CD4-positive, alpha-beta memory T cell (primary cell): ENCODE measurements at places on chromosomes 16 and 17. TPM values are rescaled to one million over a fixed set of nuclear protein-coding genes. Genes with fewer than 3 reads are reported as not detected.
A peak's percentile ranks its signal among the peaks of the same experiment; 100 is the strongest.

- no peaks in the 10 kb centered on the region for H3K27me3 ChIP-seq
- no peak overlapping the region for H3K4me3 ChIP-seq
- peaks cover 55% of the 10 kb centered on the region for H3K4me1 ChIP-seq
- H3K27ac ChIP-seq, result no peak overlapping the region
These were observed 6.0 kb downstream of the ZNF688 start for GRCh38 chr16:30565526-30565925.

- H3K27ac ChIP-seq, result no peak overlapping the region
- peaks cover 21% of the 10 kb centered on the region for H3K4me1 ChIP-seq
These were observed 11.2 kb downstream of the PPY start for GRCh38 chr17:43931062-43931571.

GRCh38 chr16:47949714-47950113 is 206.1 kb downstream of the ABCC12 start:
- no peaks in the 10 kb centered on the region for H3K4me1 ChIP-seq
- no peak overlapping the region for H3K27ac ChIP-seq
- no peak overlapping the region for H3K4me3 ChIP-seq
- H3K27me3 ChIP-seq, result no peaks in the 10 kb centered on the region
- DNase-seq, result no peak

The SHCBP1 gene
- total RNA-seq, result 0.36 TPM

The SNAI3 gene
- total RNA-seq, result 14.0 TPM

The PEX12 gene
- 8.2 TPM for total RNA-seq

The AHSP gene
- not detected for total RNA-seq

- no peak for DNase-seq
- no peak overlapping the region for H3K4me3 ChIP-seq
- peaks cover 4% of the 10 kb centered on the region for H3K4me1 ChIP-seq
- no peak overlapping the region for H3K27ac ChIP-seq
- no peaks in the 10 kb centered on the region for H3K27me3 ChIP-seq
These were observed 52.3 kb upstream of the ADCY7 start for GRCh38 chr16:50213939-50214519.

DNA sequence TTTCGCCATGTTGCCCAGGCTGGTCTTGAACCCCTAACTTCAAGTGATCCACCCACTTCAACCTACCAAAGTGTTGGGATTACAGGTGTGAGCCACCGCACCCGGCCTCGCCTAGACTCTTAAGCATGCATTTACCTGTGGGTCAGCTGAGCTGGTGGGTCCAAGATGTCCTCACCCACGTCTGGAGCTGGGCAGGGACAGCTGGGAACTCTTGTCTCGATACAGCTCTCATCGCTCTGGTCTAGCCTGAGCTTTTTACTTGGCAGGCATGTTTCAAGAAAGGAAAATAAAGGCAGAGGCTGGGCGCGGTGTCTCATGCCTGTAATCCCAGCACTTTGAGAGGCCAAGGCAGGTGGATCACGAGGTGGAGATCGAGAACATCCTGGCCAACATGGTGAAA is 56.9 kb upstream of the PHOSPHO1 start:
- no peaks in the 10 kb centered on the region for H3K36me3 ChIP-seq
- no peaks in the 10 kb centered on the region for H3K27me3 ChIP-seq
- H3K4me3 ChIP-seq, result no peak overlapping the region
- no peak for DNase-seq
- no peak overlapping the region for H3K27ac ChIP-seq
- no peaks in the 10 kb centered on the region for H3K4me1 ChIP-seq

GRCh38 chr17:80104956-80105375 is 3.6 kb downstream of the GAA start:
- no peak for DNase-seq
- no peak overlapping the region for H3K27ac ChIP-seq
- H3K27me3 ChIP-seq, result no peaks in the 10 kb centered on the region
- H3K36me3 ChIP-seq, result no peaks in the 10 kb centered on the region
- H3K4me1 ChIP-seq, result peaks cover 17% of the 10 kb centered on the region

DNA sequence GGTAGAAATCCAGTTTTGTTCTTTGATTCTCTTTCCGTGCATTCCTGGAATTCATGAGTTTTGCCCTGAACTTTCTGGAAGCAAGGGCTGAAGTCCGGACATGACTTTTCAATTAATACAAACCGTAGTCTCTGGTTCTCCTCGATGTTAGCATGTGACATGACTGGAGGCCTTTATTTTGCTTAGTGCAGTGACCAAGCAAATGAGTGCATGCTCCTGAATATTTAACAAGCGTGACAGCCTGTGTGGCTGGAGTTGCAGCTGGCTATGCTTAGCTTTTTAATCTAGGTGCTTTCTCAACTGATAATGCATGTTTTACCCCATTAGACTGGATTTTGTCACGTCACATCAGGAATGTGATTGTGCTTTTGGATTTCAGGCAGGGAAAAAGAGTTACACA is 302.1 kb downstream of the MAP2K6 start:
- H3K27me3 ChIP-seq, result no peaks in the 10 kb centered on the region
- DNase-seq, result no peak
- no peak overlapping the region for H3K4me3 ChIP-seq
- H3K27ac ChIP-seq, result no peak overlapping the region

GRCh38 chr17:63842540-63843386 is at the start of gene SMARCD2:
TSS of gene SMARCD2 (minus strand) at chr17:63842685. CDS start at chr17:63842674, 11 bp downstream.
- peak within 1 kb of the TSS; percentile 58 for H3K4me3 ChIP-seq
- no peaks in the 10 kb centered on the region for H3K27me3 ChIP-seq
- peak within 1 kb of the TSS; percentile 84 for H3K27ac ChIP-seq
- H3K36me3 ChIP-seq, result no peaks in the 10 kb centered on the region

DNA sequence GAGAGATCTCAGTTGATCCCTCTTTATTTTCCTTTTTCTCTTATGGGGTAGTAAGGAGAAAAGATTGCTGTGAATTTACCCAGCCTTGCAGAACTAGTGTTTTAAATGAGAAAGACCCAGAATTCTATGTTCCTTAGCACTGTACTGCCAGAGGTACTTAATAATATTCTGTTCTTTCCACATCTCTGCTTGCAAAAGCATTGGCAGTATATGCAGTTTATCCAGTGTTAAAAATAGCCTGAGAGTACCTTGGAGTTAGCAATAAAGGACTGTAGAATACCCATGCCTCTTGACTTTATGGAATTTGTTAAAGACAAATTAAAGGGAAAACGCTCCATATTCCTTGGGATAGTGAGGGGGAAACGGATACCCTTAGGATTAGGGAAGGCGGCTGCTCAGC is 11.9 kb downstream of the SLC7A6 start:
- H3K4me1 ChIP-seq, result peaks cover 81% of the 10 kb centered on the region
- no peak overlapping the region for H3K4me3 ChIP-seq
- peak overlapping the region; percentile 50 for H3K27ac ChIP-seq
- H3K36me3 ChIP-seq, result peaks cover 4% of the 10 kb centered on the region
- H3K27me3 ChIP-seq, result no peaks in the 10 kb centered on the region

- H3K36me3 ChIP-seq, result no peaks in the 10 kb centered on the region
- no peaks in the 10 kb centered on the region for H3K4me1 ChIP-seq
- H3K27me3 ChIP-seq, result no peaks in the 10 kb centered on the region
- no peak for DNase-seq
- no peak overlapping the region for H3K27ac ChIP-seq
These were observed 277.2 kb upstream of the RBFOX1 start for GRCh38 chr16:7055443-7055842.

DNA sequence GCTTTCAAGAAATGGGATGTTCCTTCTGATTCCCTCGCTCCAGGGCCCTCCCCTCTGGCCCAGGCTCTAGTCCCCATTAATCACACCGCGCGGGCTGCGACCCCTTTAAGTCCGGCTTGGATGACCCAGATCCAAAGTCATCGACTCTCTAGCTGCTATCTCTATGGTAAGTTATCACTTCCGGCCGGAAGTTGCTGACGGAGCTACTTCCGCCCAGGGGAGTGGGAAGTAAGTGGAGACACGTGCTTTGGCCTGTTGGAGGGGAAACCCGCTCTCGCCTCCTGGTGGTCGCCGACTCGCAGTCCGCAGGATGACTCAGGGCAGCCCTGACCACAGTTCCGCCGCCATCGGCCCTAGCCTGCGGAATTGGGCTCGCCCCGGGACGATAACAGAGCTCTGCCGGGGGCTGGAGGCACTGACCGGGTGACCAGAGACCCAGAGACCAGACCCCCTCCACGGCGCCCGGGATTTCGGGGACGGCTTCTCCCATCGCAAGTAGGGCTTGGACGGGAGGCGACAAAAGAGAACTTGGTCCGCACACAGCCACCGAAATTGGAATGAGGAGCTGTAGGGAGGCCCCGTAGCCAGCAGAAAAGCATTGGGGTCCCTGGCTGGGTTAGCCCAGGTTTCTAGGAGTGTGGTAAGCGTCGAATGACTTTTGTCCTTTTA is 52.2 kb upstream of the SEC14L1 start:
- H3K36me3 ChIP-seq, result peaks cover 26% of the 10 kb centered on the region
- H3K4me3 ChIP-seq, result peak overlapping the region; percentile 76
- H3K27me3 ChIP-seq, result no peaks in the 10 kb centered on the region

DNA sequence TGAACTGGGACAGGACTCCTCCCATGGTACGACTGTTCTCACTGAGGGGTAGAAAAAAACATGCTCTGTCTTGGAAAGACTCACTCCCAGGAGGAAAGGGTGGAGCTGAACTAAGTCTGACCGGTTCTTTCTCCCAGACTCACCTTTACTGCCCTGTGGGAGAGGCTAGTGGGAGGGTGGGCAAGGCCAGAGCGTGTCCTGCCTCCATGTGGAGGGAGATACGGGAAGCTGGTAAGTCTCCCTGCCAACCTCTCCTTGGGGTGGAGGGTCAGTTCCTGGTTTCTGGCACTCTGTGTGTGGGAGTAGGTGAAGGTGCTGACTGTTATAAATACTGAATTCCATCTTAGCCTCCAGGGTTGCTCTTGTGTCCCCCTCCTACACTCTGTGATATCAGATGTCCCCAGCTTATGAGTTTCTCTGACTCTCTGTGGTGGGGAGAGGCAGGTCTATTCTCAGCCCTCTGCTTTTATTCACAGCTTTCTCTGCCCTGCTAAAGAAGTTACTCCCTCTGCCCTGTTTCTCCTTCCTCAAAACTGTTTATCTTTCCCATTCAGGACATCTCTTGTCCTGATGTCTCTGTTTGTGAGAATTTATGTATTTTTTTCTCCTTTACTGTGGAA is 26.9 kb upstream of the FAM20A start:
- H3K27ac ChIP-seq, result no peak overlapping the region
- H3K4me3 ChIP-seq, result no peak overlapping the region
- DNase-seq, result no peak
- H3K27me3 ChIP-seq, result no peaks in the 10 kb centered on the region

The STARD3 gene
- total RNA-seq, result 110 TPM

The KRT20 gene
- total RNA-seq, result not detected

- peak; percentile 57 for DNase-seq
- peak within 1 kb of the TSS; percentile 77 for H3K27ac ChIP-seq
- H3K4me1 ChIP-seq, result peaks cover 63% of the 10 kb centered on the region
- no peaks in the 10 kb centered on the region for H3K27me3 ChIP-seq
- H3K36me3 ChIP-seq, result no peaks in the 10 kb centered on the region
These were observed at the start of gene TK2 for GRCh38 chr16:66549284-66550131. TSS of gene TK2 (minus strand) at chr16:66550122. CDS start at chr16:66550061, 61 bp downstream.

- H3K4me1 ChIP-seq, result peaks cover 8% of the 10 kb centered on the region
- no peak overlapping the region for H3K4me3 ChIP-seq
- no peaks in the 10 kb centered on the region for H3K27me3 ChIP-seq
- H3K36me3 ChIP-seq, result peaks cover 57% of the 10 kb centered on the region
- DNase-seq, result no peak
These were observed 8.8 kb downstream of the CNP start for GRCh38 chr17:41975099-41976083.

GRCh38 chr16:66728117-66728787 is 23.2 kb downstream of the DYNC1LI2 start:
- peaks cover 78% of the 10 kb centered on the region for H3K36me3 ChIP-seq
- no peak overlapping the region for H3K4me3 ChIP-seq
- peak; percentile 42 for DNase-seq
- no peaks in the 10 kb centered on the region for H3K27me3 ChIP-seq
- no peaks in the 10 kb centered on the region for H3K4me1 ChIP-seq

DNA sequence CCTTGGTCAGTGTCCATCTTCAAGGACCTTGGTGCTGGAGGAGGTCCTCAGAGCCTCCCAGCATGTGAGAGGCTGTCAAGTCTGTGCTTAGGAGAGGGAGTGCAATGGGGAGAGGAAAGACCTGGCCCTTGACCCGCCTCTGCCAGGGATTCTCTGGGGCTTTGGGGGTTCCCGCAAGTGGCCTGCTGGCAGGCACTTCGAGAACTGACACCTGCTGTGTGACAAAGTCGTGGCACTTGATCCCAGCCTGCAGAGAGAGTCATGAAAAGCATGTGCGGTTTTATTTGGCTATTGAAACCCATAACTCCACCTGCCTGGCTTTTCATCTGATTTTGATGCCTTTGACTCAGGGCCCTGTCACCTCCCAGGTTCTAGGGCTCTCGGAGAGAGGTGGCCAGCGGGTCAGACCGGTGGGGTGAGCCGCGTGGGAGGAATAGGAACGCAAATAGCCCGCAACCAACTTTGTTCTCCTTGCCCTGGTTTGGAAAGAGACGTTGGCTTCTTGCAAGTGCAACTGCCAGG is 42.8 kb upstream of the GSE1 start:
- H3K36me3 ChIP-seq, result no peaks in the 10 kb centered on the region
- H3K27me3 ChIP-seq, result no peaks in the 10 kb centered on the region
- H3K27ac ChIP-seq, result peak overlapping the region; percentile 16
- DNase-seq, result no peak

The KRT16 gene
- total RNA-seq, result not detected

DNA sequence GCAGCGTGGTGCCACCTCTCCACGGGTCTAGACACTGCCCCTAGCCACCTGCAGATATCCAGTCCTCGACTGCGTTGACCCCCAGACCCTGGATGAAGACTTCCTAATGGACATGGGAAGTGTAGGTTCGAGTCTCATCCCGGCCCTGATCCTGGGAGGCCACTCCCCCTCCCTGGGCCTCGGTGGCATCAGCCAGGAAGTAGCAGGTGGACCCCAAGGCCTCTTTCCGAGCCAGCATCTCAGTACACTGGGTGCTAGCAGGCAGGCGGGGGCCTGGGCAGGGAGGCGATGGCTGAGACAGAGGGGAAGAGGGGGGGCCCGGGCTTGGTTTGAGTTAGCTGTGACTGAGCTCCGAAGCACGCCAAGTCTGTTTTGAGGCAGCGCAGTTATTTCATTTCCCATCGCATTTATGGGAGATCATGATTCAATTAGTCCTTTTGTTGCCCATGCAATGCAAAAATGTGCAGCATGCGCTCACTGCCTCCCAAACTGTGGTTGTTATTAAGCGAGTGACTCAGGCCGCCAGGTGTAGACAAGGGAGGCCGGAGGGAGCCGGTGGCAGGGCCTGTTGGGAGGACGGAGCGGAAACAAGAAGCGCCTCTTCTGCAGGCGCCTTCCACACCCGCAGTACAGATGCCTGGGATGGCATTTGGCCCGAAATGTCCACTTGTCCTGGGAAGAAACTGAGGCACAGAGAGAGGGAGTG is 25.3 kb upstream of the ZNF469 start:
- no peaks in the 10 kb centered on the region for H3K36me3 ChIP-seq
- no peaks in the 10 kb centered on the region for H3K27me3 ChIP-seq
- no peak overlapping the region for H3K4me3 ChIP-seq

- no peak overlapping the region for H3K4me3 ChIP-seq
- peaks cover 10% of the 10 kb centered on the region for H3K36me3 ChIP-seq
- H3K27me3 ChIP-seq, result no peaks in the 10 kb centered on the region
- peak overlapping the region; percentile 90 for H3K27ac ChIP-seq
- peak; percentile 40 for DNase-seq
These were observed 20.5 kb downstream of the GRB7 start for GRCh38 chr17:39757931-39758873.
